ENCODE measurements at places on chromosomes 7 and 10.

- no peak for DNase-seq
Observed at GRCh38 chr7:31099451-31100444, 47.6 kb downstream of the ADCYAP1R1 start.

GRCh38 chr7:159030490-159031134, 114.1 kb downstream of the VIPR2 start:
- DNase-seq, result no peak

DNA sequence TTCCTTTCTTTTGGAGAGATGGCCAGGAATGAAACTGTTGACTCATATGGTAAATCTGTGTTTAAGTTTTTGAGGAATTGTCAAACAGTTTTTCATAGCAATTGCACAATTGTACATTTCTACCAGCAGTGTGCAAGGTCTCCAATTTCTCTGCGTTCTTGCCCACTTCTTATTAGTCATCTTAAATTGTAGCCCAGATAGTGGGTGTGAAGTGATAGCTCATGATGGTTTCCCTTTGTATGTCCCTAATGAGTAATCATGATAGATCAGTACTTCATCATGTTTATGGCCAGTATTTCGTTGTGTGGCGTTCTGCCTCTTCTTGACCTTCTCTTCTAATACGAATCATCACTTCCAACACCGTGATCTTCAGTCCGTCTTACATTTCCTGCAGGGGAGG, 136.3 kb downstream of the DOCK1 start:
- no peak for DNase-seq

DNA sequence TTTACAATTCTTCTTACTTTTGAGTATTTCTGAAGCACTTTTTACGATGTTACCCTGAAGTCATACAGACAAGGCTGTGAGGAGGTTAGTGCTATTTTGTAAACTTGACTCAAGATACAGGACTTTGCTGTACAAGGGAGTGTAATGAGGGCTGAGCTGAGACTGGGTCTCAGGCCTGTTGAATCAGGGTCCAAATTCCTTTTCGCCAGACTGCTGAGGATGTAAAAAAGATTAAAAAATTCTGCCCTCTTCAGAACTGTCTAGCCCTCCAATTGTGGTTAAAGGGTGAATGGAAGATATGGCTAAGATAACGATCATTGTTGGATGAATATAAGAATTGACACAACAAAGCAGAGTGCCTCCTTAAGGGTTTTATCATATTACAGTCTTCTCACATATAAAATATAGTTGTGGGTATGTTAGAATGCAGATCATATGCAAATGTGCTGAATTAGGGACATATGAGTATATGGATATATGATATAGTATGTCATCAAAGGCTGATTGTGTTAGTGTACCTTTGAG, 165.4 kb downstream of the SUGCT start:
- no peak for DNase-seq

- DNase-seq, result no peak
Observed at GRCh38 chr10:71394926-71395562, 1.7 kb upstream of the CDH23 start.

DNA sequence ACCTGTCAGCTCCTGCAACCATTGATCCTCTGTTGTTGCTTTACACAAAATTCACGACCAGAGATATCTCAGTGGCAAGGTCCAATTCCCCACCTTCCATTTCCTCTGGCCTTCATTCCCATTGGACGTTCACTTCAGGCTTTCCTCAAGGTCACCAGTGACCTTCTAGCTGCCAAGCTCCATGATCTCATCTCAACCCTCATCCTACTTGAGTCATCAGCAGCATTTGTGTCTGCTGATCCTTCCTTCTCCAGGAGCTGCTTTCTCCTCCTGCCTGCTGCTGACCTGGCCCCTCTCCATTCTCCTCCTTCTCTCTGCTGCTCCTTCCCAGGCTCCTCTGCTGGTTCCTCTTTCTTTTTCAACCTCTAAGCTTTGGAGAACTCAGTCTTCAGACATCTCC, 66.2 kb upstream of the C10orf90 start:
- DNase-seq, result no peak

DNA sequence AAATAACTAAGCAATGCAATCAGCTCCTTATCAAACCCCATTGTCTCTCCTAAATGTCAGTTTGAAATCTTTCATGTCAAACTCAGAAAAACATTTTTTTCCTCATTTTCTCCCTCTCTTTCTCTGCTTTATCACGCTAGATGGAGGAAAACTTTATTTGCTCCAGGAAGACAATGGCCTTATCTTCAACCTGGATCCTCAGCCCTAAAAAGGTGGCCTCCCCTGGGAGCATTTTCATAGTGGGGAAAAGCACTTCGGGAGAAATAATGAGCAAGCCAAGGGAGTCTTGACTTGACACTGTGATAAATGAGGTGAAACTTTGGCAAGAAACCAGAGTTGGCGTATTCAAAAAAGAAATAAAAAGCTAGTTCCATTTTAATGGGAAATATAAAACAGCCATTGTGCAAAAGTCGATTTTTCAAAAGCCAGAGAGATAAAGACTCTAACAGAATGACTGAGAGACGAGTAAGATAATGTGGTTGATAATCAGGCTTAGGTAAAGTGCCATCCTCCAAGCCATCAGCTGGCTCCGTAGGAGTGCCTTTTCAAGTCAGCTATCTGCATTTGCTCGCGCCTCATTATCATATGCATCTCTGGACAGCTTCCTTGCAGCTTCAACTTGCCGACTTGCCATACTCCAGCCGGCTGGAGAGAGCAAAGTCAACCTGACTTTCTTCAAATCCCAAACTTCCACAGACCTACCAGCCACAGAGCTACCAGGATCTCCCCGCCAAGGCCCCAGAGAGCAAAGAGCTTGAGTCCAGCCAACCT, 19.9 kb downstream of the HABP2 start:
- no peak for DNase-seq

DNA sequence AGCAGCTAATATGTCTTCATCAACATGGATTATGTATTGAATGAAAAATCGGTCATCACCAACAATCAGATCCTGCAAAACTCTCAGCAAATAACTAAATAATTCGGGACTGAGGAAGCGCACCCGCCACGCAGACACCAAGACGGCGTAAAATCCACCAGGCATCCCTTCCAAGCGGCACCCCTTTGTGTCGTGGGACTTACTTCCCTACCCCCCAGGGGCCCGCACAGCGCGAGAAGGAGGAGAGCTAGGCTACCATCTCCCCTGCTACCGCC, 721 bp downstream of the ARL3 start:
- peak; percentile 36 for DNase-seq

DNA sequence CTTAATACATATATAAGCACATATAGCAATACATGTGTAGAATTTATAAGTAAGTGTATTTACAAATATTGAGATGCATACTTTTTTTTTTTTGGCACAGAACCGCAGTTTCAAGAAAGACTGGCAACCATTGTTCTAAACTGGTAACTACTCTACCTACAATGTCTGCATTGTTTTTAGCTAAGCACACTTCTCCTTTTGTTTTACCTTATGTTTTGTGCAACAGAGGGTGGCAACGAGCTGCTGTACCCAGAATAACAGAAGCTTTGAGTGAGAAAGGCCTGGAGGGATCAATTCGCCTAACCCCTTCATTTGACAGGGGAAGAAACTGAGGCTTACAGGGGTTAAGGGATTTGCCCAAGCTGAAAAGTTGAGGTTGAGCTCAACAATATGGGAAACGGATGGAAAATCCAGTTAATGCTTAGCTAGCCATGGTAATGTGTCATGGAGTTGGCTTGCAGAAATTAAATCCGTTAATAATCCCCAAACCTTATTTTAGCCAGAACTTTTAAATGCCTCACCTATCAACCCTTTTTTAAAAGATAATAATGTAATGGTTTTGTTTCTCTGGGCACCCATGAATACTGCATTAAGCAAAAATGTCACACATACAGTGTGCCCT, 25.5 kb downstream of the FZD1 start:
- DNase-seq, result no peak

DNA sequence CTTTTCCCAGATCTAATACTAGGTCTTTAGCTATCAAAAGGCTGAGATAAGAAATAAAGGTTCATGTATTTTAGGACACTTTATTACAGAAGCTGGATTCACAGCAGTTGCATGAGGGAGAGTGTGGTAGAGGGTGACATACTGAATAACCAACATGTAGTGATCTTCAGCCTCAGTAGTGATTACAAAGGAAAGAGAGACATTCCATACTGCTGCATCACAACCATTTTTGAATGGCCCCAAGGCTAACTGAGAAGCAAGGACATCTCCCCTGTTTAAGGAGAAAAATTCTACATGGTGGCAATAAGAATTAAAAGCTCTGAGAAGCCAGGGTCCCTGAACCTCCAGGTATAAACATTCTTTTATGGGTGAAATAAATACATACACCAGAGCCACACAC, 35.3 kb downstream of the COG5 start:
- DNase-seq, result no peak

DNA sequence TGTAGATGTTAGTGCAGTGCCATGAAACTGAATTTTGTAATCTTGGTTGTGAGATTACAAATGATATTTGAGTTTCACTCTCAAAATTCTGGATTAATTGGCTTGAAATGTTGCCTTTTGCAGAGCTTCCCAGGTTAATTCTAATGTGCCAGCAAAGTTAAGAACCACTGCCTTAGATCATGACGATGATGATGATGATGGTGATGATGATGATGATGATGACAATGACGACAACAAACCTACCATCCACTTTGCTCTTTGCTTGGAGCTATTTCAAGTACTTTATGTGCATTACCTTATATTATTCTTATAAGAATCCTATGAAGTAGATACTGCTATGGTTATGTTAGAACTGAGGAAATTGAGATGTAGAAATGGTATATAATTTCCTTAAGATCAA, 261.6 kb downstream of the CNTNAP2 start:
- no peak for DNase-seq

DNA sequence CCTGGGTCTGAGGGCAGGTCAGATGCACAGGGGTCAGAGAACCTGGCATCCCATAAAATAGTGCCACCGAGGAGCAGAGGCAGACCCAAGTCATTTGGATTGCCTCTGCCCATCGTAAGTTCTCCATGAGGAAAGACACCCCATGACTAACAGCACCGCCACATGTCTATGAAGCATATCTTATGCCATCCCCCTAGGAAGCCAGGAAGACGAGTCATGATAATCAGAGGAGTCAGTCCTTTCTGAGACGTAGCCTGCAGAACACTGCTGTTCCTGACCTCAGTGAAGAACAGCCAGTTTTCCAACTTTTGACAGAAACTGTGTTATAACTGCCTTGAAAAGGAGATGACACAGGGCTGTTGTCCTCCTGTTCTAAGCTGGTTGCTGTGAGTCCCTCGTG, 51.2 kb downstream of the INSYN2A start:
- DNase-seq, result no peak

- DNase-seq, result no peak
Observed at GRCh38 chr10:26451903-26452302, 13.8 kb downstream of the APBB1IP start.

- DNase-seq, result no peak
Observed at GRCh38 chr10:131445623-131446022, 134.1 kb upstream of the TCERG1L start.

DNA sequence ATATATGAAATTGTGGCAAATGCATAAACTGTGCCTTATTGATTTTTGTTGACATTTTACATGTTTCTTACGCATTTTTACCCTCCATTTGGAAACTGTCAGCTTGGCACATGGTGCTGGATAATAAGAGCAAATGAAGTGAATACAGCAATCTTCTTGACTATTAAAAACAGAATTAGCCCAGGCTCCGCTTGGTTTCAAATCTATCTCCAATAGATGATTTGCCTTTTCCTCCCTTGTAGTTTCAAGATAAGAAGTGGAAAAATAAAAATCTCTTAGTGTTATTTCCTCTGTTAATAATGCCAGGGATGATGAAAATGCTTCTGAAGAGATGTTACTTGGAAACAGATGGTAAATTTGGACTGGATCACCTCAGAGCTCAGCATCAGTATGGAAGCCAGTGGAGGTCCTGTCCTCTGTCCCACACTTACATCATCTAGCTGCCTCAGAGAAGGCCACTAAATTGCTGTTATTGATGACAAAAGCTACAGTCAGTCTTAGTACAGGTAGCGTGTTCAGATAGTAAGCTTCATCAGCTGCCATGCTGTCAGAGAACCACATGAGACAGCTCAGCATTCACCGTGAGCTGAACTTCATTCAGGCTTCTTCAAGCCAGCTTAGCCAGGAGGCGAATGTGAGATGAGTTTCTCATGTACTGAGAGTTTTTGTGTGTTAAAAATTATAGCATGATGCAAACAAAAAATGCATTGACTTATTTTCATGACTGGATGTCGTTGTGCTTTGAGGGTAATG, 246.8 kb downstream of the CELF2 start:
- DNase-seq, result no peak

GRCh38 chr7:18590744-18591340, 95.3 kb downstream of the HDAC9 start:
- no peak for DNase-seq

- DNase-seq, result no peak
Observed at GRCh38 chr7:8120390-8121058, 141.4 kb downstream of the ICA1 start.

- DNase-seq, result no peak
Observed at GRCh38 chr7:120184866-120185265, 88.1 kb upstream of the KCND2 start.

GRCh38 chr7:66699998-66700397, 40.5 kb upstream of the RABGEF1 start:
- DNase-seq, result no peak

DNA sequence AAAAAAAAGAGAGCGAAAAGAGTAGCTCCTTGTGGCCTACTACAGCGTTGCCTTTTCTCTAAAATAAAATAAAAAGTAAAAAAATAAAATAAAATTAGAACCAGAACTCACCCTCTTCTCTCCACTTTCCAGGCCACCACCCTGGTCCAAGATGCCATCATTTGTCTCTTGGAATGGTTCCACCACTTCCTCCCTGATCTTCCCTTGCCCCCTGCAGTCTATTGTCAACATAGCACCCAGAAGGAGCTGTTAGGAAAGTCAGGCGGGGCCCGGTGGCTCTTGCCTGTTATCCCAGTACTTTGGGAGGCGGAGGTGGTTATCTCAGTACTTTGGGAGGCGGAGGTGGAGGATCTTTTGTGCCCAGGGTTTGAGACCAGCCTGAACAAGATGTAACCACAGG, 7.6 kb upstream of the GRID2IP start:
- no peak for DNase-seq

DNA sequence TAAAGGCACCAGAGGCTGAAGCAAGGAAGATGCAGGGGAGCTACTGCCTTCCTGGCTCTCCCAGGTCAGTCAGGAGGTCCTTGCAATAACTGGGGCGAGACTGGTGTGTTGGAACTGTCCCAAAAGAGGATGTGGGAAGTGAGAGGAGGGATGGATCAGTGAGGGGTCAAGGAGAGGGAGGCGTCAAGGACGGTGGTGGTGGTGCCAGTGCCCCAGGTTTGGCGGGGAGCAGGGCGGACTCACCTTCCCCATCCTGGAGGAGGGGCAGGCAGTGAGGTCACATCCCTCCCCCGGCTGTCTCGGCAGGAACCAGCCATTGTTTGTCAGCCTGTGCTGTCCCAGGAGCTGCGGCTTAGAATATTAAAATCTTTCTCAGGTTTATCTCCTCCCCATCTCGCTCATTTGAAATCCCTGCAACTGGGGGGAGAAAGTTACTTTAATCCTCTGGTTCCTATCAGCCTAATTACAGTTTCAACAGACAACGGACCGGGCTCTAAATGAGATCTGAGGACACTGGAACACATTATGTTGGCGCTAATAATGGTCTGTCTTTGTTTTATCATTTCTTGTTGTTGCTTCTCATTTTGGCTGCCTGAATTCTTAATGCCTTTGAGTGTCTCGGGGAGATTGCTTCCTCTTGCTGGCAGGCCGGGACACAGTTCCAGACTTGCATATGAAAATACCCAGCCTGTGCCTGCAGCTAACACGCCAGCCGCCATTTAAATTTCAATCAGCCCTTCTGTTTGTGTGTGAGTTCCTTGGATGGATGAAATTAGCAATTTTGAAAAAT, 387.5 kb downstream of the RPS24 start:
- no peak for DNase-seq

Measured in frontal cortex (tissue), 4 donors.